ENCODE measurements at places on chromosomes 1 and 21.

DNA sequence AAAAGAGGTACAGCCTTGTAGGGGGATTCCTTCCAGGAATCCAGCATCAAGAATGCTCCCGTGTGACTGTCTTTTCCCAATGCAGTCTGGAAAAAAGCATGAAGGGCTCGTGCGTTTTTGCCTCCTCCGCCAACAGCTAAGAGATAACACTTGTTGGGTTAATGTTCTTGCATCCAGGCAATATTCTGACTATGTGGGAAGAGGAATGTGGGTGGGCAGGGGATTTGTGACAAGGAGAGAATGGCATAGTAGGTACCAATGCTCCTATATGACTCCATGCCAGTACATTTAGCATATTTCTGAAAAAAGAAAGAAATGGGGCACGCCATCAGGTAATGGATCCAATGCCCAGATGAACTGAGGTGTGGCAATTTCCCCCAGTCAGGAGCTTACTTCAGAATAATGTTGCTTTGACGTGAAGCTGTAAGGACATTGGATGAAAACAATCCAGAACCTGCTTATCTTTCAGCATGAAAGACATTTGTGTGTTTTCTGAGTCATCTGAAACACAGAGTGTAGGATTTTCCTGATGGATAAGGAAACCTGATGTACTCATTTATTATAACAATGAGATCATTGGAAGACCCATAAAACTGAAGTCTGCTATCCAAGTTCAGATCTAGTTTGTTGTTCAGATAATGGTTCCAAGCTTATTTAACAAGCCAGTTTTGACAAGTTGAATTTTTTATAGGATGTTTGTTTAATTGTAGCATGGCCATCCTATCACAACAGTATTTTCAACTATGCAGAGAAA lies 105.5 kb downstream of the LYPLAL1 start:
- no peak for DNase-seq

GRCh38 chr1:47182676-47183235 lies 7.1 kb downstream of the PDZK1IP1 start:
- DNase-seq = no peak

GRCh38 chr1:231927431-231927830 lies 300.8 kb downstream of the DISC1 start:
- DNase-seq = no peak

- peak; percentile 72 for DNase-seq
Observed at GRCh38 chr1:205440476-205441317, 15.1 kb downstream of the BLACAT1 start.

- DNase-seq = no peak
Observed at GRCh38 chr1:206863266-206863665, 2.2 kb upstream of the IL20 start.

DNA sequence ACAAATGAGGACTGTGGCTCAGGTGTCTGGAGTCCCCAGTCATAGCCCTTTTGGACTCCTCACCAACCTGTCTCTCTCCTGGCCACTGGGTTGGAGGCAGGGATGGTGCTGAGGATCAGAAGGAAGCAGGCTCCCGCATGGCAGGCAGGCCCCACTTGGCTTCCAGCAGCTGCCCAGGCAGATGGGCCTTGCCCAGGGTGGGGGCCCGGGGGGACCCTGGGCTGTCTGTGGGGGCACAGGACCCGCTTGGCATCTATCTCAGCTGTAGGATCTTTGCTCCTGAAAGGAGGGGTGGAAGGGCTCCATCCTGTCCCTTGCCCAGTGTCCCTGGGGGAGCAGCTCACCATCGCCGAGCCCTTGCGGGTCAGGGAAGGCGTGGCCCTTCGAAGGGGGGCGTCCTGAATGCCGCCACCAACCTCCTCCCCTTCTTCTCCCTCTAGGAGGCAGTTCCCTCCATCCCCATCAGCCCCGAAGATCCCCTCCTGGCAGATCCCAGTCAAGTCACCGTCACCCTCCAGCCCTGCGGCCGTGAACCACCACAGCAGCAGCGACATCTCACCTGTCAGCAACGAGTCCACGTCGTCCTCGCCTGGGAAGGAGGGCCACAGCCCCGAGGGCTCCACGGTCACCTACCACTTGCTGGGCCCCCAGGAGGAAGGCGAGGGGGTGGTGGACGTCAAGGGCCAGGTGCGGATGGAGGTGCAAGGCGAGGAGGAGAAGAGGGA lies 154.5 kb downstream of the PEX14 start:
- DNase-seq = no peak

- DNase-seq = no peak
Observed at GRCh38 chr1:17007121-17007520, 4.6 kb downstream of the ATP13A2 start.

- DNase-seq = peak; percentile 38
Observed at GRCh38 chr1:5915587-5916571, 76.3 kb downstream of the NPHP4 start.

GRCh38 chr1:233132445-233132844 lies 163.1 kb downstream of the PCNX2 start:
- no peak for DNase-seq

- no peak for DNase-seq
Observed at GRCh38 chr1:42340093-42340492, 5.1 kb upstream of the FOXJ3 start.

DNA sequence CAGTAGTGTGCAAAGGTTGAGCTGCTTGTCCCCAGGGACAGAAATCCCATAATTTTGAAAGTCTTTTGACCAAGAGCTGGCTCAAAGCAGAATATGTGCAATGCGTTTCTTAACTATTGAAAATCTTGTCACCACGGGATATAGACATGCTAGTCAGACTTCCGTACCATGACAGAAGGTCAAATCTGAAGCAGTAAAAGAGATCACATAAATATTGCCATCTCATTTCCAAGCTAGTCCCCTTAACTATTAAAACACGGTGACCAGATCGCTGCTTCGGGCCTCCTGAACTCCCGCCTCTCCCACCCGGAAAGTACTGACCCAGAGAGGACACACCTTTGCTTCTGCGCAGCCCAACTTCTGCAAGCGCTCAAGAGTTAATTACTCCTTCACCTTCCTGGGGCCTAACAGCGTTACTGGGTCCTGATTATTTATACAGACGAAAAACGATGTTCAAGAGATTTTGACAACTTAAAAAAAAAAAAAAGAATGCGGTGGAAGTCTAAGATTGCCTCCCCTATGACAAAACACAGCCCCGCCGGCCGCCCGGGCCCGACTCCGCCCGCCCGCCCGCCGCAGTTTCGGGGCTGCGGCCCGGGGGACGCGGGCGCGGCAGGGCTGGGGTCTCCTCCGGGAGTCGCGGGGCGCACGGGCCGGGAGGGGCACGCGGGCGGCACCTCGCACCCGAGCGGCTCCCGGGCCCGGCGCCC lies 692 bp downstream of the SORT1 start:
- no peak for DNase-seq

DNA sequence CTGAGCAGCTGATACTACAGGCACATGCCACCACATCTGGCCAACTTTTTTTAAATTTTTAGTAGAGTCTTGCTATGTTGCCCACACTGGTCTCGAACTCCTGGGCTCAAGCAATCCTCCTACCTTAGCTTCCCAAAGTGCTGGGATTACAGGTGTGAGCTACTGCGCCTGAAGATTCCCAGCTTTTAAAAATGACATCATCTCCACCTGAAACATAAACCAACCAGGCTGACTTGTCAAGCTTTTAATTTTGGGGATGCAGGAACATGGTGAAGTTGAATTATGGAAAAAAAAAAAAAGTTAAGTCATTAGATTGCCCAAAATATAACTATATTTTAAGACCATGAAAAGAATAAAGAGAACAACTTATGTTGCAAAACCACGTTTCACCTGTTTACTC lies 186.3 kb upstream of the DMRTA2 start:
- DNase-seq = no peak

GRCh38 chr1:236113324-236114032 lies 28.9 kb upstream of the GPR137B start:
- DNase-seq = no peak

DNA sequence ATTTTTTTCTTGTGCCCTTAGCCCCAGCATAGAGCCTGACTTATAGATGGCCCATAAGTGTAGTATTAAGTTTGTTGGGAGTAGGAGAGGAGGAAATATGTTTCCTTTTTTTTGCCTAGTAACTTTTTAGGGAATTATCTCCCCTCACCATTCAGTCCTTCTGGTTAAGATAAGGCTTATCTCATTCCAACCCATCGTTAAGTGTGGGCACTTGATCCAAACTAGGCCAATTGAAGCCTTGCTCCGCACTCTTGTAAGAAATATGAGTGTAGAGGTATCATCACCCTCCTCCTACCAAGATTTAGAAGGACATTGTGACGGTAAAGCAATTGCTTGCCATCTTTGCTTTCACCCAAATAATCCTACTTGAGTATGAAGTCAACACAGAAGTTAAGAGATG lies 8.8 kb upstream of the FGGY start:
- no peak for DNase-seq

DNA sequence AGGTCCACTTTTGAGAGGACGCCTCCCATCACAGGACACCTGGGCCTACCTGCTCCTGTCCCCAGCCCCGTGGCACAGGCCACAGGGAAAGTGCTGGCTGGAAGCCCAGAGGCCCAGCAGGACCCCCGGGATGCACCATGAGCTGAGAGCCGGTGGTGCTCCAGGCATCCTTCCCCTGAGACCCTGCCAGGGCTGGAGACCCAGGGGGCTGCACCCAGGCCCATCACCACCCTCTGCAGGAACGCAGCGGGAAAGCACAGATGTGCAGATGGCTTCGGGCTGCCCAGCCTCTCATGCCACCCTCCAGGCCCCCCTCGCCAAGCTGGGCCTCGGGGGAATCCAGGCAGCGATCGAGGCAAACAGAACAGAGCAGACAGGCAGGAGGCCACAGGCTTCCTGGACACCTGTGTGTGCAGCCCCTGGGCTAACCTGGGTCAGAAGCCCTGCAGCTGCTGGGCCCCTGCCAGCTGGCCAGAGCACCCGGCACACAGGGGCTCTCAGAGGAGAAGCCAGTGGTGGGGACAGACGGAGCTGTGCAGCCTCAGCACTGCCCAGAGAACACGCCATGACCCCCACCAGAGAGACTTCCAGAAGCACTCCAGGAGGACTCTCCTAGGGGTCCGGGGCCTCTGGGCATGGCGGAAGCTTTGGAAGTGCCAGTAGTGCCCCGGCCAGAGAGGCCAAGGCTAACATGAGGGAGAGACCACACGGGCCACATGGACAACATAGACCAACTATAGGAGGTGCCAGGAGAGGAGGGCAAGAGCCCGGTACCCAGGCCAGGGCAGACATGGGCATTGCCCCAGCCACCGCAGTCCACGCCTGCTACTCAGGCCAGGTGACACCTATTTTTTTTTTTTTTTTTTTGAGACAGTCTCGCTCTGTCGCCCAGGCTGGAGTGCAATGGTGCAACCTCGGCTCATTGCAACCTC lies 71.4 kb downstream of the ARHGEF16 start:
- no peak for DNase-seq

DNA sequence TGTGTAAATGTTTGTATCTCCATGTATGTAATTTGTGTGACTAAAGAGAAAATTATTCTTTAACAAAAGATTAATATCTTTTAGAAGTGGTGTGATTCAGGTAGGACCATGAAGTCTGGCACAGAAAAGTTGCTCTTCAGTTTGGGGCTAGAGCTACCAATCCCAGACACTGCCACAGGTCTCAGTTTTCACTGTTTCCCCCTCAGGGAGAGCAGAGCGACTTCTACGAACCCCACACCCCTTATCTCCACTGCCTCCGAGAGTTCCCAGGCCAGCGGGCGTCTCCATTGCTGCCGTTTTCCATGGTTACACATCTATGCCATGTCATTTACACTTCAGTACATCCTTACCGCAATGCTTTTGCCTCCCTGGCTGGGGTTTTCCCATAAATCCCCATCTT lies 93.0 kb upstream of the SMYD2 start:
- DNase-seq = no peak

- no peak for DNase-seq
Observed at GRCh38 chr1:235597867-235598553, 51.6 kb downstream of the GNG4 start.

DNA sequence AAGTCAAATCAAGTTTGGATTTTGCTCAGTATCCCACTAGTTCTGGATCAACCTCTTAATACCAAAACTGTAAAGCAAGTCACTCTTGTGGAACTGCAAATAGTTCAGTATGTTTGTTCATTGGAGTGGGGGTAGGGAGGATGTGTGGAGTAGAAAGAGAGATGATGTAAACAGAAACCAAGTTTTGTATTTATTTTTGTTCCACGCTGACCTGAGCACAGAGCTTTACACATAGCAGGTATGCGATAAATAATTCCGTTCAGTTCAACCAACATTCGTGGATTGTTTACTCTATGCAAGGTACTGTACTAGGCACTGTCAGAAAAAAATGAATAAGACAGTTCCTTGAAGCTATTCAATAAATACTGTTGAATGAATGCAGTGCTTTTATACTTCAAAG lies 4.5 kb upstream of the ZNF644 start:
- DNase-seq = no peak

DNA sequence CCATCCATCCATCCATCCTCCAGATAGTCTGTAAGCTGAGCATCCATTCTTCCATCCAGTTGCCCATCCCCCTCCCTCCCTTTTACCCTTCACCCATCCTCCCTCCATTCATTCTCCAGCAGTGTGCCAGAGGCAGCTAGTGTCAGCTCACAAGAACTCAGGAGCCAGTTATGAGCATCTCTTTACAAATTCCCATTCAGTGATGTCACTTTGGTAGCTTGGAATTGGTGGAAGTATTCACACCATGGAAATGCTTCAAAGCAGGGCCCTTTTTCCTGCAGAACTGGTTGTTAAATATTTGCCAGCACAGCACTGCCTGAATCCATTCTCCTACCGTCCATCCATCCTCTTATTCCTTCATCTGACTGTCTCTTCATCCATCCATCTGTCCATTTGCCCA lies 72.5 kb downstream of the ARHGEF10L start:
- DNase-seq = no peak

- no peak for DNase-seq
Observed at GRCh38 chr21:33305344-33305671, 19.5 kb upstream of the IFNAR1 start.

DNA sequence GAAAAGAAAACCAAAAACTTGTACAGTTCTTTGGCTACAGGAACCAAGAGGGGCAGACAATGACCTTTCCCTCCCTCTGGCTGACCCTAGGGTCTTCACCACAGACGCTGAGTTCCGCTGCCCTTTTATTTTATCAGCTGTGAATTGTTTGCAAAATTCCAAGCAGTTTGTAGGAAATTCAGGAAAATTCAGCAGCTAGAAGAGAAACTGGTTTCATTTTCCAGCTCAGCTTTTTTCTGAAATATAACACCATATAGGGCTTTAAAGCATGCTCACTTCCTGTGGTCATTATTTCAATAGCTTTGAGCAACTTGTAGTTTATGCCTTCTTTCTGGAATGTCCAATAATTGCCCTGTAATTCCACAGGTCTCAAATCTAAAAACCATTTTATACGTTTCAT lies 5.5 kb upstream of the PIK3R3 start:
- no peak for DNase-seq

Data from CD4-positive, alpha-beta T cell treated with Interleukin-12 subunit alpha and Interleukin-12 subunit beta, for 1 hour (primary cell).